ENCODE measurements at places on chromosomes 2 and 18. TPM values are rescaled to one million over a fixed set of nuclear protein-coding genes. Genes with fewer than 3 reads are reported as not detected.

DNA sequence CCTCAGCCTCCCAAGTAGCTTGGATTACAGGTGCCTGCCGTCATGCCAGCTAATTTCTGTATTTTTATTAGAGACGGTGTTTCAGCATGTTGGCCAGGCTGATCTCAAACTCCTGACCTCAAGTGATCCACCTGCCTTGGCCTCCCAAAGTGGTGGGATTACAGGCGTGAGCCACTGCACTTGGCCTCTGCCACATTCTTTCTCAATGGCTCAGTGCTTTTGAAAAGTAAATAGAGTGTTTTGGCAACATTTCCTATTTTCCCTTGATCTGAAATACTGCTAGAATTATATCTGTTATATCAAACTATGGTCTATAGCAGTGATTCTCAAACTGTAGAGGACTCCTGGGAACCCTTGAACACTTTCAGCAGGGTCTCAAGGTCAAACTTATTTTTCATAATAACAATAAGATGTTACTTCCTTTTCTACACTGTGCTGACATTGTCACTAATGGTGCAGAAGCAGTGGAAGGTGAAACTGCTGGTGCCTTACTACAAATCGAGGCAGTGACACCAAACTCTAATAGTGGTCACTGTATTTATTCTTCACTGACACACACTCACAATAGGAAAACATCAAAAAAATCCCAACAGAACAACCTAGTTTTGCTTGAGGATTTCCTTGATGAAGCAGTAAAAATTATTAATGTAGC lies 10.6 kb downstream of the DAW1 start:
- no peak for DNase-seq

GRCh38 chr18:77763530-77764145 lies 514.0 kb downstream of the GALR1 start:
- DNase-seq = no peak

GRCh38 chr2:101657787-101658186 lies 39.7 kb upstream of the MAP4K4 start:
- DNase-seq = no peak

GRCh38 chr2:30359644-30360167 lies 87.3 kb upstream of the LCLAT1 start:
- DNase-seq = no peak

DNA sequence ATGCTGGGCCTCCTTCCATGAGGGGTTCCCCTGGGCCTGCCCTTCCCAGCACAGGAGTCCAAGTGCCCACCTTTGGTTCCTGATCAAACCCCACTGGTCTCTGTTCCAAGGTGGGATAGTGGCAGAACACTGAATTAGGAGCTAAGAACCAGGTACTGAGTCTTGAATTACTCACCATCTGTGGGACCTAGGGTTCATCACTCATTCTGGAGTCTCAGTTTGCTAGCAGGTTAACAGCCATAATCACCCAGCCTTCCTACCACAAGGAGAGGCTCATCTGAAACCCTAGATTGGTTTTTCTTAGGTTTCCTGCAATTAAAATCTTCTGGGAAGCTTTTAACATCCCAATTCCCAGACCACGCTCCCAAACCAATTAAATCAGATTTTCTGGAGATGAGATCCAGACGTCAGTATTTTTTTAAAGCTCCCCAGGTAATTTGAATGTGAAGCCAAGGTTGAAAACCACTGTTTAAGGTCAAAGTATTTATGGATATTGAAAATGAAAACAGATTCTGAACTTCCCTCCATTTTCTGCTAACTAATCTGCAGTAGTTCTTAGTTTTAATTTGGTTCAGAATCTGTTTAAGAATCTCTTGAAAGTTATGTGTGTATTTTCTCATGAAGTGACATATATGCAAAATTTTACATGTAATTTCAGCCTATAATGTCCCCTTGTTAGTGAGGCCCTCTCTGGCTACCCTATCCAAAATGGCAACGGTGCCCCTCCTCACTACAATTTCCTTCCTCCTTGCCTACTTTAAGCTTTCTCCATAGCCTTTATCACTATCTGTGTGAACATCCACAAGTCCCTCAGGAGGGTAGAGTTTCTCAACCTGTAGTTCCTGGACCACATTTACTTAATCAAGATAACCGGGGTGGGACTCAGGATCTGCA lies 166.5 kb upstream of the CXCR4 start:
- no peak for DNase-seq

ALKAL2 gene
- 10.6 TPM for total RNA-seq

OTOS gene
- not detected for total RNA-seq

DNA sequence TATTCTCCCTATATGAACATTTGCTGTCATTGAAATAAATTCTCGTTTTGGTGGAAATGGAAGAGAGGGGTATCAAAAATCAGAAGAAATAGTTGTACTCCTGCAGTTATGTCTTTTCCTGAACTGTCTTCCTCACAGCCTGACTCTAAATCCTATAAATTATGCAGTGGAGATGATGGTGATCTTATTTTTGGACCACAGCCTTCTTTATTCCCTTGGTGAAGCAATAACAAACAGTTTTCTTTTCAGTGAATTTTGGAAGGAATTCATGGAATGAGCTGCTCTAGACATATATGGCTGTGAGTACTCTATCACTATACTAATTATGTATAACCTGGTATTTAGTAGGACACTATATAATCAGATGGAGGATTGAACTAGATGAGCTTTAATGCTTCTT lies 1.7 kb upstream of the SLC25A12 start:
- no peak for DNase-seq
